ENCODE measurements at places on chromosomes 12 and 14.

- DNase-seq, result no peak
These were observed 42.5 kb downstream of the JDP2 start for GRCh38 chr14:75470238-75470797.

- DNase-seq, result no peak
These were observed 177.4 kb downstream of the DPF3 start for GRCh38 chr14:72716476-72716875.

DNA sequence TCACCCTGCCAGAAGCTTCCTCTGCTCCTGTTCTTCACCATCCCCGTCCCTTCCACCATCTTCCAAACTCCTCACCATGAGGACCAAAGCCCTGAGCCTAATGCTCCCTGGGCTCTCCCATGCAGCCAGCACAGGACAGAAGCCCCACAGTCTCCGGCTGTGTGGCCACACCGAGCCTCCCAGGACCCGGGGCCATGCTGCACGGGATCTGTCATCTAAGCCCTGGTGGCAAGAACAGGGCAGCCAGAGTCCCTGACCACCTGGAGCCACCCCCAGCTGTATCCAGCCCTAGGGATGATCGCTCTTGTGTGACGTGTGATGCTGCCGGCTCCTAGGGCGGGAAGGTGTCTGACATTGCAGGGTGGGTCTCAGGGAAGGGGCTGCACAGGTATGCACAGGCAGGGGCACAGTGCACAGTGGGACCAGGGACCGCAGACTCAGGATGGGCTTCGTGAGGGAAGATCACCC lies 8.1 kb downstream of the TMEM179 start:
- DNase-seq, result no peak

GRCh38 chr12:121794534-121795033 lies 1.1 kb upstream of the RHOF start:
- no peak for DNase-seq

DNA sequence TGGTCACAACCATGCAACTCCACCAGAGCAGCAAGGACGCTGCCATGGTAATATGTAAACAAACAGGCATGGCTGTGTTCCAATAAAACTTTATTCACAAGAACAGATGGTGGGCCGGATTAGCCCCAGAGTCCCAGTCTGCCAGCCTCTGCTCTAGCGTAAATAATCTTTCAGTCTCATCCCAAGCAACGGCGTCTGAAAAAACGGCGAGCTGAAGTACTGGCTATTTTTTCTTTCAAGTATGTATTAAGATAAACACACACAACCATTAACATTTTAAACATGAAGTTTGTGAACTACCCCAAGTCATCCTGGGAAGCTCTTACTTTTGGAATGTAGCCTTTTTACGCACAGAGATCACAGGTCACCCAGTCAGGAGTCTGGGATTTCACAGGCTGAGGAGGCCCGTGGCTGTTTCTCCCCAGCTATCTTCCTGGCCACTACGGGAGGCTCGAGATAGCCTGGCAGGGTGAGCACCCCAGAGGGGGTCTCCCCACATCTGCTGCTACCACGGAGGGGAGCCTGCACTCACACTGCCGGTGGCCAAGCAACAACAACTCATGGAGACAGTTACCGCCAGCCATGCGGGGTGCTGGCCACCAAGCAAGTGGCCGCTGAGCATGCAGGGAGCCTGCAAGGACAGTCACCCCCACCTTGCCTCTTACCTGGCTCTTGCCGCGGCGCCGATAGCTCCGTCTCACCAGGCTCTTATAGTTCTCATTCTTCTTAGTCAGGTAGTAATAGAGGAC lies 124.6 kb downstream of the RFLNA start:
- no peak for DNase-seq

- DNase-seq, result no peak
These were observed 90.4 kb upstream of the OTX2 start for GRCh38 chr14:56900726-56901125.

GRCh38 chr12:14883686-14884085 lies 2.0 kb downstream of the MGP start:
- DNase-seq, result no peak

- DNase-seq, result no peak
These were observed 17.9 kb downstream of the CPM start for GRCh38 chr12:68915055-68915454.

DNA sequence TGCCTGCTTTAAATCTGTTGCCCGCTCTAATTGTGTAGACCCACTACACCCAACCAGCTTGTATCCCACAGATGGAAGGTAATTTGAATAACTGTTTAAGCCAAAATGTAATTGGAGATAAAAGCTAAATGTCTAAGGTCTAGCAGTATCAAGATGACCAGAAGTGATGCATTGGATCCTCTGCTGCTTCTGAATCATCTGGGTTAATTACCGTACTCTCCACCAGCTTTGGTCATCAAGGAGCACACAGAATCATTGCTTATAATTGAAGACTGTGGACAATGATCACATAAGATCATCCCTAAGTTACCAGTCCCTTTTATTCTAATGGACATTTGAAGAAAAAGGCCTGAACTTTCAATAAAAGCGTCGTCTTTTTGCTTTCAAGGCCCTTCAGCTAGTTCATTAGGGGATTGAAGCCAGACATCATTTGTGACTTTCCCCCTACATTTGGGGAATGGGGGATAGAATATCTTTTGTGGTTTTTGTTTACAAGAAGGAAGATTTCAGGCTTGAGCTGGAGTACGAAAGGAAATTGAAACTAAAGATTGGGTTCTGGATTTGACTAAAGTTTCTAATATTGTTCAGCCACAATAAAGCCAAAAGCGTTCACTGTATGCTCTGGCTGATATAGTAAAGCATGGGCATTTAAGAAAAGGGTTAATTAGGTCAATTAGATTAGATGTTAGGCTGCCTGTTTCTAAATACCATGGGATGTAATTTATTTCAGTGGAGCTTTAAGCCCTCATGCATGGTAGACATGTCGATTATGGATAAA lies 123.2 kb downstream of the CHST11 start:
- DNase-seq, result no peak

DNA sequence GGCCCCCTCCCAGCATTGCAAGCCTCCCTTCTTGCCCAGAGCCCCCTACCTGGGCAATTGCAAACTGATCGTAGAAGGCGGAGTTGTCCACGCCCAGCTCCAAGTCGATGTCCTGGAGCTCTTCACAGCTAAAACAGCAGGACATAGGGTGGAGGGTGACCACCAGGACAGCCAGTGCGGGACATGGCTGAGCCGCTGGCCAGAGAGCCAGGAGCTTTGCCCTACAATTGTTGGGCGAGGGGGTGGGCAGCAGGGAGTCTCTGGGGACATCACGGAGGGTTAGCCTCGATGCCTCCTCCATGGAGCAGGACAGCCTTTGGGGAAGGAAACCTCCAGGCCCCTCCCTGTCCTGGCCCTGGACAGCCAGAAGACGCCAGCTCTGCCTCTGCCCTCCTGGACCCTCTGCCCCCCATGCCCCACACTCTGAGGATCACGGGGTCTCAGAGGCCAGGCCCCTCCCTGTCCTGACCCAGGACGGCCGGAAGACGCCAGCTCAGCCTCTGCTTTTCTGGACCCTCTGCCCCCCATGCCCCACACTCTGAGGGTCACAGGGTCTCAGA lies 9.4 kb downstream of the TMEM179 start:
- no peak for DNase-seq

DNA sequence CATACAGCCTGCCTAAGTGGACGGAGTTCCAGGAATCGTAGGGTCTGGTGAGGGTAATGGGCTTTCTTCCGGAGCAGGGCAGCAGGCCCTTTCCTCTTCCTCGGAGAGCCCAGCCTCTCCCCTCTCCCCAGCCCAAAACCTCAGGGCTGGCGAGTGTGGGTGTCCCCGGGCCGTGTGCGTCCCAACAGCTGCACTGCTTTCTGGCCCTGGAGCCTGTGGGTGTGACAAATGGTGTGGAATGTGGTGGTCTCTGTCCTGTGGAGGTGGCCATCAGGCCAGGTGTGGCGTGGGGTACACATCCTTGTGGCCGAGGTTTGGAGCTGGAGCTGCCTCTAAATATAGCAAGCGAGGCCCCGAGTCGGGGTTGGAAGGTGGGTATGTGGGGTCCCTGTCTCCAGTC lies 8.5 kb downstream of the ORAI1 start:
- DNase-seq, result no peak

DNA sequence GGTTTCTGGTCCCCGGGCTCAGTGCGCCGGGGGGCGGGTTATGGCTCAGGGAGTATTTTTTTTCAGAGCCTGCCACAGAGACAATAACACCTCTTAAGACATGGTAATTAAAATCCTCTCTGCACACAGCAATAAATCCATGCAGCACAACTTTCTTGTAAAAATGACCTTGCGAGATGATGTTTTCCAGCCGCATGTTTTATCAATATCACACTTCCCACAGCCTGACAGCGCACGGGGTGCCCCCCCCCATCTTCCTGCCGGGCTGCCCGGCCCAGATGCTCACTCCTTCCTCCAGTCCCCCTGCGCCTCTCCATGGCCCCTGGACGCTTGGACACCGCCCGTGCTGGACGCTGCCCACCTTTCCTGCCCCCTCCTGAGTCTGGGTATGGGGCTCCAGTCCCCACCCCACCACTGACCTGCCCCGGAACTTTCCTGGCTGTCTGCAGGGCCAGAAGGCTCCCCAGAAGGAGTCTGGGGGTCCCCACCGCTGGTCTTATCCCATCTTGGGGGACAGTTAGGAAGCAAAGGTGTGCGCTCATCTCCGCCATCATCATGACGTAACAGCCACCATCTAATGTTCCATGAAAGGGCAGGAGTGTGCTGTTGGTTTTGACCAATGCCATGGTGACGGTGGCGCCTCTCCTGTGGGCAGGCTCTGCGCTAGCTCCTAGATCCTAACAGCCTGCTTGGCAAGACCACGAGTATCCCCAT lies 182.9 kb downstream of the KIF26A start:
- no peak for DNase-seq

GRCh38 chr12:84463741-84464495 lies 448.7 kb downstream of the SLC6A15 start:
- no peak for DNase-seq

DNA sequence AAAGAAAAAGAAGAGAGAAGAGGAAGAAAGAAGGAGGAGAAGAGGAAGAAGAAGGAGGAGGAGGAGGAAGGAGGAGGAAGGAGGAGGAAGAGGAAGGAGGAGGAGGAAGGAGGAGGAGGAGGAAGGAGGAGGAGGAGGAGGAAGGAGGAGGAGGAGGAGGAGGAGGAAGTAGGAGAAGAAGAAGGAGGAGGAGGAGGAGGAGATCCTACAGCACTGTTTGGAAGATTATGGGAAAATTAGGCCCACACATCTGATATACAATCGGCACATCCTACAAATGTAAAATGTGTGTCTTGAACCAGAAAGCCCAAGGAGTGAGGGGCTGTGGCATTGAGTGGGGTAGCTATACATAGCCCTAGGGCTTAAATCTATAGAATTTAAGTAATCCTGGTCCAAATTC lies 12.0 kb downstream of the BDKRB2 start:
- DNase-seq, result no peak

DNA sequence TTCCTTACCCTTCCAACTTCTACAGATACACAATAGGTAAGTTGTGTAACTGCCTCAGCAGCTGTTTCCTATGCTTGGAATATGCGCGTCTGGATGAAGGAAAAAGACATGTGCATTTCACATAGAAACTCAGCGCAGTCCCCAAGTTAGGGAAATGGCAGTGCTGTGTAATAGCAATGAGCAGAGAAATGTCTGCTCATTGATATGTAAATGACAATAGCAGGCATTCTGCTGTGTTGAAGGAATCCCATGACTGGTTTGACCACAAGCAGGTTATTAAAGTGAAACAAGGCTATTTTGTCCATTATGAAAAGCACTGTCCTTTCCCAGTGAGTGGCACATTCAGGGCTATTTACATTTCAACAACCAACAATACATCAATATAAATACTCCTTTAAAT lies 106.6 kb downstream of the BTG1 start:
- DNase-seq, result peak; percentile 38

DNA sequence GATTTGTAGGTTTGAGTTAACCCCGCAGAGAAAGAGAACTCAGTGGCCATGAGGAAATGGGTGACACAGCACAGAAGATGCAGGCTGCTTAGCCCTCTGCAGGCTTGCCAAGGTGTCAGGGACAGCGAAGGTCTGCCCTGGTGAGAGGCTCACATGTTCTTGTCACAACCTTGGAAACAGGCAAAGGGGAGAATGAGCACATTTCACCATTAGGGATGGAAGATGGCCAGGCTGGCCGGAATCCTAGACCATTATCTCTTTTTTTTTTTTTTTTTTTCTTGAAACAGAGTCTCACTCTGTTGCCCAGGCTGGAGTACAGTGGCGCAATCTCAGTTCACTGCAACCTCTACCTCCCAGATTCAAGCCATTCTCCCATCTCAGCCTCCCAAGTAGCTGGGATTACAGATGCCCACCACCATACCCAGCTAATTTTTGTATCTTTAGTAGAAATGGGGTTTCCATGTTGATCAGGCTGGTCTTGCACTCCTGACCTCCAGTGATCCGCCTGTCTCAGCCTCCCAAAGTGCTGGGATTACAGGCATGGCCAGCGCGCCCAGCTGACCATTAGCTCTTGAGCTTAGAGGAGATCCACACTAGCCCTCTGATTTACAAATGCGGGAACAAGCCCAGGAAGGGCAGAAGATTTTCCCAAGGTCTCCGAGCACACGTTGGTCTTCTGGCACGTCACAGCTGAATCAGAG lies 34.6 kb downstream of the LTBP2 start:
- no peak for DNase-seq

- no peak for DNase-seq
These were observed 36.4 kb upstream of the C14orf180 start for GRCh38 chr14:104542871-104543830.

DNA sequence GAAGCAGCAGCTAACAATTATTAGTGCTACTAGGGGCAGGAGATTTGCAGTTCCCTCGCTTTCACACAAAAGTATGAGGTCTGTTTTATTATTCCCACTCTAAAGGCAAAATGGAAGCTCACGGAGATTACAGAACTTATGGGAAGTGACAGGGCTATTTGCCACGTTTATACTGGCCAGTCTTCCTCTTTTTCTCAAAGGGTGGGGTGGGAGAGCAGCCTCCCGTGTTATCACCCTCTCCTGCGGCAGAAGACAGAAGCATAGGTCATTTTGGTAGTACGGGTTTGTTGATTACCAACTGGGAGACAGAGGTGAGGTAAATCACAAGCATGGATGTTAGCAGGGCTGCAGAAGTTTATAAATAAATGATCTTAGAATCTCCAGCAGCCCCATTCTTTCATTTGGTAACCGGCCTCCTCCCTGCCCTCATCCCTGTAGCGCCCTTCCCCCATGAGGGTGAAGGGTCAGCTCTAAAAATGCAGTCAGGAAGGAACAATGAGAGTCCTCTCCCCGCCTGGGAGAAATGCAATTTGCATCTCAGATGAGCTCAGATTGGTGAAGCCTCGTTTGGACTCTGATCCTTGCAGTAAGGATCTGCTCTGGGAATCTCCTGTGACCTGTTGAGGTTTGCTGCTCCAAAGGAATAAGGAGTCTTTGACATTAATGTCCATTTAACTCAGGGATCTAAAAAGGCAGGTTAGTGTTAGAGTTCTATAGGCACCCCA lies 44.7 kb upstream of the SINHCAF start:
- no peak for DNase-seq

DNA sequence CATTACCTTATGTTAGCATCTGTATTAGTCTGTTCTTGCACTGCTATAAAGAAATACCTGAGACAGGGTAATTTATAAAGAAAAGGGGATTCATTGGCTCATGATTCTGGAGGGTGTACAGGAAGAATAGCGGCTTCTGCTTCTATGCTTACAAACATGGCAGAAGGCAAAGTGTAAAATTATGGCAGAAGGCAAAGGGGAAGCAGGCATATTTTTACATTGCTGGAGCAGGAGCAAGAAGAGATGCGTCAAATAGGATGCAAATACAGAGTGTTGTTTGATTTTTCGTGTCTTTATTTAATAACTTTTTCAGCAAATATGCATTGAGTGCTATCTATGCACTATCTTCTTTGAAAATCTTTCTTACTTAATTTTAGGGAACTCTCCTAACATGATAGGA lies 210.7 kb upstream of the SSTR1 start:
- DNase-seq, result no peak

All from Ammon's horn (tissue), 1 donor.